ENCODE measurements at places on chromosomes 1 and 21.
A peak's percentile ranks its signal among the peaks of the same experiment; 100 is the strongest.

GRCh38 chr21:33268737-33269441 is 2.7 kb downstream of the IL10RB start:
- DNase-seq = no peak

DNA sequence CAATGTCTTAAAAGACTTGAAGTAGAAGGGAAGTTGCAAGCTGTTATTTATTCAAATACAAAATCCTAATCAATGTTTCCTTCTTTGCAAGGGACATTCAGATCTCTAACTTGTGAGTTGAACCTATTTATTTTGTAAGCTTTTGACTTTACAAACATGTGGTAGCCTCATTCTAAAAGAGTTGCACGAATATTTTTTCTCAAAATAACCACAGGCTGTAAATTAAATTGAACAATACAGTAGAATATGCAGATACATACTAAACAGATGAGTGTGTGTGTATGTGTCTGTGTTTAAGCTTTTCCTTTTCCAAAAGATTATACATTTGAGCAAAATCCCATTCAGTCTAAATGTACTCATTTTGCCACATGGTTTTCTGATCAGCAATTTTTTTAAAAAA is 4.8 kb upstream of the DYNLT5 start:
- DNase-seq = no peak

GRCh38 chr1:31788825-31789256 is 24.7 kb upstream of the ADGRB2 start:
- DNase-seq = no peak

GRCh38 chr21:42480736-42481135 is 15.3 kb downstream of the RSPH1 start:
- DNase-seq = no peak

DNA sequence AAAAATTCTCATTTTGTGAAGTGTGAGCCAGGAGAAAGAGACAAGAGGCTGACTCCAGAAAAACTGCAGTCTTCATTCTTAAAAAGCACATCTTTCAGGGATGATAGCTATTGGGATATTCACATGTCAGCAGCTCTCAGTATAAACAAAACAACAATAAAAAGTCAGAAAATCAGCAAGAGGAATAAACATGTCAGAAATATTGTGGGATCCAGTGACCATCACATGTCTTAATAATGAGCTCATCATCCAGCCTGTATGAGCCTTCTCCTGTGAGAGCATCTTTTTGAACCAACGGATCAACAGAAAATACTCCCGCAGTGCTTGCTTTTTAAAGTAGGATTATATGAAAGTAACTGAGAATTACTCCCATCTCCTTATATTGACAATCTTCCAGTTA is 241.6 kb downstream of the SMYD3 start:
- no peak for DNase-seq

DNA sequence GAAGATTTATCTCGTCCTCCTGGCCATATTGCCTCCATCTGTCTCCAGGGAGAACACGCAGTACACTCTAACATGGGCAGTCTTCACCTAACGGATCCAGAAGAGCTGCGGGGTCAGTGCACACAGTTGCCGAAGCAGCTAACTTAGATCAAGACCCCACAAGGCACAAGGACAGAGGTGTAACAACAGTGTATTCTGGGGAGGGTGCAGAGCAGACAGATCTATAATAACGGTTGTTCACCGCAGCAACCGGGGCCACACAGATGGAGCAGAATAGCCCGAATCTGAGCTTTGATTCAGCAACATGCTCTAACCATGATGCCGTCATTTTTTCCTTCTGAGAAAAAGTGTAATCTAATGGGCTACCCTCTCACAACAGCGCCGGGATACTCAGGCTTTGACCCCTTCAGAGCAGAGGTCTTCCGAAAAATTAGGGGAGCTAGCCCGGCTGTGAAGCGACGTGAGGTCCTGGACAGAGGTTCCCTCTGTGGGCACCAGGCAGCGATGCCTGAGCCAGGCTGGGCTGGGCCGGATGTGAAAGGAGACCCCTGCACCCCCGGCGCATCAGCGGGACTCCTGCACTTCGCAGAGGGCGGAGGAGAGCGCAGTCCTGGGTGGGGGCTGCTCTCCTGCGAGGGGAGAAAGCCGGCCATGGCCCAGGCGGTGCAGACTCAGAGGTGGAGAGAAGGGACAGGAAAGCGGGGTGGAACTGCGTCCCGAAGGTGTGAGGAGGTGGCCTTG is 57.5 kb downstream of the BCL9 start:
- DNase-seq = peak; percentile 36

DNA sequence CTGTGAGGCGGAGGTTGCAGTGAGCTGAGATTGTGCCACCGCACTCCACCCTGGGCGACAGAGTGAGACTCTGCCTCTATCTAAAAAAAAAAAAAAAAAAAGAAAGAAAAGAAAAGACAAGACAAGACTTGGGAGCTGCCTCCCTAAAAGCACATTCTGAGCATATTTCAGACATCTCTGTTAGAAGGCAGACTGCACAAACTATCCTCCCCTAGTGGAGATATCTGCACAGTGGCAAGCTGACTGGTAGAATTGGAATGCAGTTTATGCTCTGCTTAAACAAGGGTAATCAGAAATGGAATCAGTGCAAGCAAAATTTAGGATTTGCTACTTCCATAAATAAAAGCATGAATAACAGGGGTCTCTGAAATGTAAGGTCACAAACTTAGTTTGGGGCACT is 31.8 kb downstream of the GNG4 start:
- no peak for DNase-seq

DNA sequence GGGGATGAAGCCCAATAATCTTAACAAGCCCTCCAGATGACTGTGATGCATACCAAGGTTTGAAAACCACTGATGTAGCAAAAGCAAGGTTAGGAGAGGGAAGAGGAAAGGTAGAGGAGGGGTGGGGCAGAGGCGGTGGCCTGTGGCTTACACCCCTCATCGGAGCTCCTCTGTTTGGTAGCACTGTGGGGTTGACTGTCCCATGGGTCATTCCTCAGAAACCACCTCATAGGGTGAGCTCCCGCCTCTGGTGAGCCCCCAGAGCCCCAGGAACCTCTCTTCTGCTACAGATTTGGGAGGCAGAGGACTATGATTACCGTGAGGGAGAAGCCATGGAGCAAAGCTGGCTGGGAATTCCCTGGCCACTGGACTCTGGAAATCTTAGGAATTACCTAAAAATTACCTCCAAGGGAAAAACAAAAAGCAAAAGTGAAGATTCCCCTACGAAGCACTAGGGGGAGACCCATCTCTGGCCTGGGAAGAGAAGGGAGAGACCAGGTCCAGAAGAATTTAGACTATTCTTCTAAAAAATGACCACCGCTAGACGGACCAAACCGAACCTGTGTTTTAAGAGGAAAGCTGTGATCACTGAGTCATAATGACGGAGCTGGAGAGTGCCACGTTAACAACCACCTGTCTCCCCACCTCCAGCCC is 1.5 kb upstream of the RASSF5 start:
- no peak for DNase-seq

DNA sequence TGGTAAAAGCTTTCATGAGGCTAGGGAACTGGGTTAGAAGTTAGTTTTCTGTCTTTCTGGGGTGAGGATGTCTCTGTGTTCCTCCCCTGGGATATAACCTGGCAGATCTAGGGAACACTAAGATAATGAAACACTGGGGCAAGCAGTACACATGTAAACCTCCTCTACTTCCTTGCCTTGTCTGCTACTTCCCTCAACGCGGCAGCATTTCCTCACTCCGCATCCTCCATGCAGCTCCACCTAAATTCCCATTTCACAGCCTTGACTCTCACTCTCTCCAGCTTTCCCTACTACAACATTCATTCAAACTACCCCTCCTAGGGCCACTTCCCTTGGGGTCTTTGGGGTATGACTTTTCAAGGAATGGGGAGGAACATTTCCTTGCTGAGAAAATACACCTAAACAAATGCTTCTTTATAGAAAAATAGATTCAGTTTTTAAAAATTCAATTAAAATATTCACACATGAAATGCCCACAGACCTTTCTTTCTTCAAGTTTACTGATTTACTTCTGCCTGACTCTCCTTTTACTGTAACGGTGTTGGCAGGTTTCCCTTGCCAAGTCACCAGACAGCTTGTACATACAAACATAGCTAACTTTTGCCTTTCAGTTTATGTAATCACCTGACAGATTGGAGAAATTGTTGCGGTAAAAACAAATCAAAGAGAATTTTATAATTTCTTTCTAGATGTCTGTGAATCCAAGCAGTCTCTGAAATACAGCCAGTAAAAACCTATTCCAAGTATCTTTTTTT is 90.1 kb downstream of the TNFSF18 start:
- no peak for DNase-seq

- DNase-seq = no peak
These were observed 116.7 kb downstream of the XCL2 start for GRCh38 chr1:168427051-168427450.

DNA sequence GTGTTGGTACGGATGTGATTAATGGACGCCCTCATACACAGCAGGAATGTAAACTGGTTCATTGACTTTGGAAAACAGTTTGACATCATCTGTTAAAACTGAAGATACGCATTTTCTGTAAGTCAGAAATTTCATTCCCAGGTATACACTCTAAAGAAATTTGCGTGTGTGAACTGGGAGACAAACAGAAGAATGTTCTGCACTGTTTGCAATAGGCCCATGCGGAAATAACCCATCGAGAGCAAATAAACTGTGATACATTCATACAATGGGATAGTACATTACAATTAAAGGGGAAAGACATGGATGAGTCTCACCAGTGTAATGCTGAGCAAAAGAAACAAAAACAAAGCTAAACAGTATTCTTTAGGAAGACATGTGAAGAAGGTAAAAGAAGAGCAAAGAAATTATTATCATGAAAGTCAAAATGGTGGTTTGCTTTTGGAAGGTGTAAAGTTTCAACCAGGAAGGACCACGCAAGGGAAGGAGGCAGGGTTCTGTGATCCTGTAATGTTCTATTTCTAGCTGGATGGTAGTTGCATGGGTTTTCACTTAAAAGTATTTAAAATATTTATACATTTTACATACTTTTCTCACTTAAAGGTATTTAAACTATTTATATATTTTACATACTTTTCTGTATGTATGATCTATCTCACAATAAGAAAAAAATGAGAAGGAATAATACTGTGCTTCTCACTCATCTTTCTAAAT is 30.3 kb downstream of the INTS7 start:
- DNase-seq = no peak

DNA sequence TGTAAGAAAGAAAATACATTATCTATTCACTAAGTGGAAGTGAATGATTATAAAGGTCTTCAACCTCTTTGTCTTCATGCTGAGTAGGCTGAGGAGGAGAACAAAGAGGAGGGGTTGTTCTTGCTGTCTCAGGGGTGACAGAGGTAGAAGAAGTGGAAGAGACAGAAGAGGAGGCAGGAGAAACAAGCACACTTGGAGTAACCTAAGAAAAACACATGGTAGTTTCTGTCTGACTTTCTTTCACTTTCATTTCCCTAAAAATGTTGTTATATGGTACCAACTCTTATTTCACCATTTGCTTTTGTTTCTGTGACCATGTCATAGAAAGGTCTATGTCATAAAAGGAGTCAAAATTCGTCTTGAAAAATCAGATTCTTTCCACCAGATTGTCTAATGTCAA is 696.6 kb upstream of the BRINP3 start:
- no peak for DNase-seq

- DNase-seq = no peak
These were observed 33.7 kb downstream of the DHX9 start for GRCh38 chr1:182872881-182873280.

- no peak for DNase-seq
These were observed 42.9 kb downstream of the ABCG1 start for GRCh38 chr21:42261829-42262200.

DNA sequence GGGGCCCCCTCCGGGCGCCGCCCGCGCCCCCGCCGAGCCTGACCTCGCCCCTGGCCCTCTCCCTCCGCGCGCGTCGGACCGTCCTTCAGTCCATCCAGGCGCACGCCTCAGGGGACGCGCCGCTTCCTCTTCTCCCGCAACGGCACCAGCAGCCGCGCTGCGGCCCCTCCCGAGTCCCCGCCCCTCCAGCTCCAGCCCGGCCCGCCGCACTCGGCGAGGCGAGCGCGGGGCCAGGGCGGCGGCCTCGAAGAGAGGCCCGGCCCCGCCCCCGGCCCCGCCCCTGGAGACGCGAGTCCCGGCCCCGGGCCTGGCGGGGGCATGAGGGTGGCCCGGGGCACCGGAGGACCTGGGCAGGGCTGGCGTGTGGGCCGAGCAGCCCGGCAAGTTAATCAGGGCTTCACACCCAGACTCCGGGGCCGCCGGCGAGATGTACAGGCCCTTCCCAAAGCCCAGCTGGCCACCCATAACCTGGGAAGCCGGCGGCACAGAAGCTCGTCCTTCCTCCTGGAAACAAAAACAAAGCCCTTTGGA is at the start of gene IGSF3:
Gene IGSF3 (minus strand): TSS at position 159 of the 531 bp plus-strand sequence. CDS start 1,407 bp downstream, outside the sequence.
- DNase-seq = peak; percentile 51

DNA sequence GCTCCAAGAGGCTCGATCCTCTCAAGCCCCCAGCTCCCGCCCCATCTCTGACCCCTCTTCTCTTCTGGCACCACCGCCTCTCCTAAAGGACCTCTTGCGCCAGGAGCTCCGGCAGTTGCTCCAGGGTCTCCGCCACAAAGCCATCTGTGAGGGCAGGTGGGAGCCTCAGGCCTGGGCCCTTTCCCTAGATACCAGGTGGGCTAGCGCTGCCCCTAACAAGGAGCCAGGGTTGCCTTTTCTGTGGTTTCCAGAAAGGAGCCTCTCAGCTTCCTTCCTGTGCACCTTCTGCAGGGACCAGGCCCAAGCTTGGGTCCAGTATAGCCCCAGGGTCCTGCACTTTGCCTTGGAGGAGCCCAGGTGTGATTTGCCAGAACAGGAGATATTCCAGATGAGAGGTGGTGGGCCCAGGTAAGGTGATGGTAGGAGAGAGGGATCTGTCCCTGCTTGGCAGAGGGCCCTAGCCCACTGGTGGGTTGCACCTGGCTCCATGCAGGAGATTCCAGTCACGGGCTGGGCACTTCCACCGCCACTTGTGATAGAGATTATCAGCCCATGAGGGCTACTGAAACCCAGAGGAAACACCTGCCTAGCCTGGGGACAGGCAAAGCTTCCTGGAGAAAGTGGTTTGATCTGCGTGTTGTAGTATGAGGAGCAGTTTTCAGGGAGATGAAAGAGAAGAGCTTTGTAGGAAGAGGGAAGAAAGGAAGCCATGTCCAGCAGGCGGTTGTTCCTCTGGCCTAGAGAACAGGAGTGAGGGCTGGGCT is 1.0 kb downstream of the CCDC24 start:
- no peak for DNase-seq

All from activated CD4-positive, alpha-beta T cell treated with anti-CD3 and anti-CD28 coated beads, Interleukin-2, amount 10 ng/mL, durations not matched to agents 7 days and 5 days (primary cell).